ENCODE measurements at places on chromosomes 16 and 17.

GRCh38 chr17:28189667-28190066 lies 129.3 kb upstream of the TMEM97 start:
- DNase-seq = no peak

DNA sequence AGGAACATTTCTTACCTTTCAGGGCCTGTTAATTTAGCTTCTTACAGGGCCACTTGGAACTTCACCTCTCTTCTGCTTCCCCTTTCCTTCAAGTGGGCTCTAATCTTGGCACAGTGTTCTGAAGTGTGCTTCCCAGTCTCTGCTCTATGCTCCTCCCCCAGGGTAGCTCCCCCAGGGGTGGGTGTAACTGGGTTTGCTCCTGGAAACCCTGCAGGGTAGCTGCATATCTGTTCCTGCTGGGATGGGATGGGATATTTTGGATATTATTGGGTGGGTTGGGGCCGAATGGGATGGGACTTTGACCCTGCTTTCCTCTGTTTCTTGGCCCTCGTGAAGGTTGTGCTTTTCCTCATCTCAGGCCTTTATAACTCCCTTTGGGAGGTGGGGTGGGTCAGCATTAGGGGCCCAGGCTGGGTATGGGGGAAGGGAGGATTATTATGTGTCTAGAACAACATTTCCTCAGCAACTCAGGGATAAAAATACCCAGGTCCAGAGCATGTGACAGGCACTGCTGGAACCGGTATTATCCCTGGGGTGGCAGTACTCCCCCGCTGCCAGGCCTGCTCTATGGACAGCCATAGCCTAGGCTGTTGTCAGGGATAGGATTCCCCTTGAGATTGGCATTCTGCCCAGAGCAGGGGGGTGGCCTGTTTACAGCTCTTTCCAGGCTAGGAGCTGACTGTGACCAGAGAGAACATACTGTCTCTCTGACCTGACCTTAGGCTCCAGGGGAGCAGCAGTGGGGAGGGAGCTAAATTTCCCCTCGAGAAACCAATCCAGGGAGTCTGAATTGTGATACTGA lies 5.0 kb downstream of the NFE2L1 start:
- no peak for DNase-seq

DNA sequence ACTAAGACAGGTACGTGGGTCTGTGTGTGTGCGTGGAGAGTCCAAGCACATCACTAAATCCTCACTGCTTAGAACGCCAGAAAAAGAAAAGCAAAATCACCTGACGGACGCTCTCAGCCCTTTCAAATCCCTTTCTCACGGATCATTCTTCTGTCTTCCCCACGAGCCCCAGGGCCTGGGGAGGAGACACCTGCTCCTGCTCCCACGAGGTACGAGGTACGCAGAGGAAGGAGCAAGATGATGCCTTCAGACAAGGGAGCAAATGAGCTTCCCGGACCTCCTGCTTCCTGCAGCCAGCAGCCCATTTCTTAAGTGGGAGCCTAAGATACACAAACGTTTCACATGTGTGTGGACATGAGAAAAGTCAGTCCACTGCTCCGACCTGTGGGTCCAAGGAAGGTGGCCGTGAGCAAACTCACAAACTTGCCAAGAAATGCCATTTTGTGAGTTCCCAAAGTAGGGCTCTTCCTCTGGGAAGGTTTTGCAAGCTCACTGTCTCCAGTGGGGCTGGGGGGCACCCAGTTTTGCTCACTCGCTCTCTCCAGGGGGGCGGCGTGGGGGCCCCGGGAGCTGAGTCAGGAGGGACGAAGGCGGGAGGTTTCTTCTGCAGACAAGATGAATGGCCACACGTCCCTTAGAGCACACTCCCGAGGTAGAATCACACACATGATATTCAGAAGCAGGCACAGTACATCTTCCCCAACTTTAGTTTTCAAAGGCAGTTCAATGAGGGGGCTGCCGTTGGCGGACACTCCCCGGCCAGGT lies 68.1 kb downstream of the MRM3 start:
- no peak for DNase-seq

GRCh38 chr17:32746280-32746679 lies 130.6 kb downstream of the MYO1D start:
- DNase-seq = no peak

DNA sequence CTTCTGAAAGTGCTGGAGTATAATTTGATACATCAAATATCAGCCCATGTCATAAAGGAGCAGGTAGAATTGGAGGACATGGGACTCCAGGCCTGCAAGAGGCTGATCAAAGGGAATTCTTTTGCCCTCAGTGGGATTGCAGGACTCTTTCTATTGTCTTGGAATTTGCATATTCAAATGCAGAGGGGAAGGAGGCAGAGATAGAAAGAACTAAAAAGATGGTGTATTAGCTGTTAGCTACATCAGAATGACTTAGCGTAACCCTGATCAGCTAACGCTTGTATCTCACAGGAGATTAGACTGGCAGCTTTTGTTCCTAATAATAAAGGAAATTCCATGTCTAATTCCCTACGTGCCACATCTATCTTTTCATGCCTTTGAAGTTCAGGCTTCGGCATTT lies 1014.7 kb upstream of the RBFOX1 start:
- DNase-seq = no peak

DNA sequence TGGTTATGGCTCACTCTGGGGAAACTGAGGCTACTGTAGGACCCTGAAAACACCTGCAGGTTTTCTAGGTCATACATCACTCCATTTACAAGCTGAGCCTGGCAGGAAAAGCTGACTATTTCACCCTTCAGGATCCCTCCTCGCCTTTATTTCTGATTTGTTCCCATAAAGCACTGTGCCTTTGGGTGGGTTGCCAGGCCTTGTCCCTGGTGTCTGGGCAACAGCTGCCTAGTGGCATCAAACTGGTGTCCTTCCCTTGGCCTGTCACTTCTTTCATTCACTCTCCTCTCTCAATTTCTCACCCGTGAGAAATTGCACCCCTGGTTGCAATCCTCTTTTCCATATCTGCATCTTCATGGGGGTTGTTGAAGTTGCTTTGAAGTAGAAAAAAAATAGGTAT lies 1.6 kb downstream of the MYL4 start:
- no peak for DNase-seq

GRCh38 chr16:54268340-54268739 lies 18.2 kb downstream of the IRX3 start:
- peak; percentile 37 for DNase-seq

- DNase-seq = no peak
These were observed 14.8 kb downstream of the PSMD3 start for GRCh38 chr17:39995438-39995837.

- no peak for DNase-seq
These were observed 15.0 kb upstream of the CPD start for GRCh38 chr17:30363715-30364202.

DNA sequence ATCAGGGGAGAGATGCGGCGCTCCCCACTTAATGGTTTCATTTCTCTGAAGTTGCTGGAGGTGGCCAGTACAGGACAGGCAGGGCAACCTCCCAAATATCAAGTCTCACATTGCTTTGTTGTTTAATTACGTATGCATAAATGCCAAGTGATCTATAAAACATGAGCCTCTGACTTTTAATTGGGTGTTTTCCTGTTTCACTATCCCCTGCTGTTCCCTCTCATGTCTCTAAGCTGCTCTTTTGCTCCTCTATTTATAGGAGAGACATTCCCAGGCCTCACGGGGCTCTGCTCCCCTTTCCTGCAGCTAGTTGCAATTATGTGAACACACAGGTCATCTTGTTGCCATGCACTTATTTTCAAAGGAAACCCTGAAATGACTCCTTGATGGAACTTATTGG lies 1173.5 kb upstream of the GOT2 start:
- no peak for DNase-seq

DNA sequence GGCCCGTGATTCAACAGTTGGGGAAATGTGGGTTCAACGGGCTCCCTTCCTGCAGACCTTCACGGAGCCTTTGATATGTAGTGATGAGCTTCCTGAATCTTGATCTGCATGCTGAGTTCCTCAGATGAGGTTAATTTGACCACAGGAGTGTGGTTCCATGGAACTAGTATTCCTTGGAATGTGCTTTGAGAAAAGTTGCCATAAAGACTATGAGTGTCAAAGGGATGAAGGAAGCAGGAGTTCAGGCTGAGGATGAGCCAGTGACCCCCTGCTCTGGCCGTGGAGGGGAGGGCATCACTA lies 229.2 kb downstream of the MSI2 start:
- no peak for DNase-seq

GRCh38 chr17:59676716-59677115 lies 30.5 kb downstream of the PTRH2 start:
- no peak for DNase-seq

- DNase-seq = no peak
These were observed 11.0 kb downstream of the FTO start for GRCh38 chr16:53715023-53715384.

- no peak for DNase-seq
These were observed 3.1 kb downstream of the ITPRIPL2 start for GRCh38 chr16:19116711-19117449.

- no peak for DNase-seq
These were observed 51.5 kb upstream of the FASN start for GRCh38 chr17:82149401-82150099.

DNA sequence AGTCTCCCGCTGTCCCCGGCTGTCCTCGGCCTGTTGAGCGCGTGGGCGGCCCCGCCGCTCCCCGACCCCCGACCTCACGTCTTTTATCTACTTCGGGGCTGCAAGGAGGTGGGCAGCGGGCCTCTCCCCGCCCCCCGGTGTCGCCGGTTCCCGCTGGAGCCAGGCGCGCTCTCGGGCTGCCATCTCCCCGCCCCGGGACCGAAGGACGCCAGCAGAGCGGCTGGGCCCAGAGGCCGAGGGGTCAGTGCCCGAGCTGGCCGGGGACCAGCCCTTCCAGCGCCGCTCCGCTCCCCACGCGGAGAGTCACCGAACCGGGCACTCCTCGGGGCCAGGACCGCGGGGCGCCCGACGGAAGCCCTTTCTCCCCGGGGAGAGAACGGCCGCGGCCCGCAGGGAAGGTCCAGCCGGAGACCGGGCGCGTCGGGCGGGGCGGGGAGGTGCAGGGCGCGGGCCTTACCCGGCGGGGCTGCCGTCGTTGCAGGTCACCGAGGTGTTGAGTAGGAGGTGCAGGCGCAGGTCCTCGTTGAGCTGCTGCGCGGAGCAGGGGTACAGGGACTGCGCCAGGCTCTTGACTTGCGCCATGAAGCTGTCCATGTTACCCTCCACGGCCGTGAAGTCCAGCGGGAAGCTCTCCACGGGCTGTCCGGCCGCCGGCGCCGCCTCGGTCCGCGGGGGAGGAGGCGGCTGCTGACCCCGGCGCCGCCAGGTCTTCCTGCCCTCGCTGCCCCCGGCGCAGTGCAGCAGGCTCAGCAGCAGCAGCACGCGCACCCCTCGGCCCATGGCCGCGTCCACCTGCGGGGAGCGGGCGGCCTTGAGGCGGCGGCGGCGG lies 643 bp downstream of the NOTUM start:
- DNase-seq = no peak

DNA sequence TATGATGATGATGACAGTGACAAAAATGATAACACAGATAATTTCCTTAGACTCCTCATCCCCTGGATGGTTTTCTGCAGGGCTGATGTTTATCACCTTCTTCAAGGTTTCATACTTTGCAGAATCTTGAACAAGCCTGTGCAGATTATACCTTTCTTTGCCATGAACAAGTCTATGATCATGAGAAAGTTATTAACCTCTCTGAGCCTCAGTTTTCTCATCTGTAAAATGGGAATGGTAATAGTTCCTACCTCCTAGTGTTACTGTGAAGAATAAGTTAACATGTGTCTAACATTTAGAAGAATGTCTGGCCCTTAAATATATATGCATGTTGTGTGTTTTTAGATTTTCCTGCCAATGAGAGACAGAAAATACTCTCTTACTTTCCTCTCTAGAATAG lies 321.8 kb downstream of the SNX29 start:
- no peak for DNase-seq

- no peak for DNase-seq
These were observed 316.1 kb upstream of the IRX3 start for GRCh38 chr16:54602666-54603065.

DNA sequence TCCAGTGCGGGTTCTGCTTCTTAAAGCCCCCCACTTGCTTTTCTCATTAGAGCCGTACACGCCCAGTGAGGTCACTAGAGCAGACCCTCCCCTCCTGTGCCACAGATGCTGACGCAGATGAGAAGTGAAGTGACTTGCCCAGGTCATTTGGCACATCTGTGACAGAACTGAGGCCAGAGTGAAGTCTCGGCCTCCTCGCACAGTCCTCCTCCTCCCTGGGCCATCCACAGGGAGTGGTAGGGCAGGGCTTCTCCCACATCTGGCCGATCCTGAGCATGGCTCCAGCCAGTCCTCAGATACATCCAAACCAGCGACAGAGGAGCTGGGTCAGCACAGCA lies 15.3 kb upstream of the TBX2 start:
- DNase-seq = no peak

DNA sequence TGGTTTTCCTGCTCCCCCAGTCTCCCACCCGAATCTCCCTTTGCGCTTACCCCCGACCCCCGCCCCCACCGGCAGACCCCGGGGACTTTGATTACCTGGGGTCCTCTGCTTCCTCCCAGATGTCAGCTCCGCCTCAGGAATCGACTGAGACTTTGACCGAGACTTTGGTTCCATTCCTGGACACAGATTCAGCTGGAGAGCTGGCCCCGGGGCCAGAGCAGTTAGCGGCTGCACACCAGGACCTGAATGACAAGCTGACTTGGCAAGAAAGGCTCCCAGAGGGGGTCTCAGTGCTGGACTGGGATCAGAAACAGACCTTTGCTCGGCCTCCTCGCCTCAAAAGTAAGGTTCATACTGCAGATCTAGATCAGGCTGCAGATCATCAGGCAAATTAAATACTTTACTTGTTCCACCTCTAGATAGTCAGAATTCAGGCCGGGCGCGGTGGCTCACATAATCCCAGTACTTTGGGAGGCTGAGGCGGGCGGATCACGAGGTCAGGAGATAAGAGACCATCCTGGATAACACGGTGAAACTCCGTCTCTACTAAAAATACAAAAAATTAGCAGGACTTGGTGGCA lies 60.3 kb upstream of the FBXO47 start:
- DNase-seq = peak; percentile 61

- DNase-seq = no peak
These were observed 248.6 kb downstream of the FOXL1 start for GRCh38 chr16:86826941-86827340.

GRCh38 chr17:64358261-64358788 lies 32.3 kb downstream of the PECAM1 start:
- no peak for DNase-seq

DNA sequence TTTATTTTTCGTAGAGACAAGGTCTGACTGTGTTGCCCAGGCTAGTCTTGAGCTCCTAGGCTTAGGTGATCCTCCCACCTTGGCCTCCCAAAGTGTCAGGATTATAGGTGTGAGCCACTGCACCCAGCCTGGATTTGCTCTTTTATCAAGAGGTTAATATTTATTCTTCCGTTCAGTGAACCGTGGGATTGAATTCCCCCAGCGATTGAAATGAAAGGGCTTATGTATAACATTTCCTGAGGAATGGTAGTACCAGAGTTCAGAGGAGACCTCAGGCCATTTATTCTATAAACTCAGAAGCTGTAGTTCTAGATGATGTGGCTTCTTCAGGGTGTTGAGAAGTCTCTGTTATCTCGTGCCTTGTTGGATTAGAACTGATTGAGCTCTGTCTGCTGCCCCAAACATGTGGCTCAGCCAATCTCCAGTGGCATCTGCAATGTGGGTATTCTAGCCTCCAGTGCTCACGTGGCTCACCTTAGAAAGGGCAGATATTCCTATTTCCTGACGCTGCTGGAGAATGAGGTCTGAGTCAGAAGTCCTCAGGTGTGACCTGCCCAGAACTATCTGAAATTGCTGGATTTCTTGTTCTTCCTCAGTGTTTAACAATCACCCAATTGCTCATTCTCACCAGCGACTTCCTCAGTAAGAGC lies 22.5 kb downstream of the HMOX2 start:
- DNase-seq = no peak

- DNase-seq = no peak
These were observed 4.4 kb downstream of the LDHD start for GRCh38 chr16:75111961-75112733.
